ENCODE measurements at places on chromosomes 3 and 15. TPM values are rescaled to one million over a fixed set of nuclear protein-coding genes. Genes with fewer than 3 reads are reported as not detected.

- H3K27ac ChIP-seq = no peak overlapping the region
- H3K4me3 ChIP-seq = no peak overlapping the region
- DNase-seq = no peak
- H3K36me3 ChIP-seq = no peaks in the 10 kb centered on the region
These were observed 498.6 kb upstream of the ATP11B start for GRCh38 chr3:182294696-182295095.

DNA sequence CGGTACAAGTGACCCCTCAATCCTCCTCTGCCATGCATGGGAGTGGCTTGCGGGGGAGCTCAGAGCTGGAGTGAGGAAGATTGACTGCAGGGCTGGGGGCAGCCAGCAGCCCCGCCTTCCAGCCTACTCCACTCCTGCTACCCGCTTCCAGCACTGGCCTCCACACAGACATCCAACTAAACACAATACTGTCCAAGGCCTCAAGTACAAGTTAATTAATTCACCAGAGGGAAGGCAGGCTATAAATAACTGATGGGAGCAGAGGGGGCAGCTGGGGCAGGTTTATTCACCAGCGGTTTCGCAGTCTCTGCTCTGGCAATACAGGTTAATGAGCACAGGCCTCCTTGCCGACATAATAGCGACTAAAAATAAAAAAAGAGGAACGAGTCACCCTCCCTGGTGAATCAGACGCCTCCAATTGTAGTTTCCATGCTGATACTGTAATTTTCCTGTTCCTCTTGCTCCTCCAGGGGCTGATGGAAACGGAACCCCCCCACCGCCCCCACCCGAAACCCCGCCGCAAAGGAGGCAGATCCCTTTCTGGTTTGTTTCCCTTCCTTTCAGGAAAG lies 166.4 kb upstream of the TLE3 start:
- peak overlapping the region; percentile 48 for H3K27ac ChIP-seq
- no peak for DNase-seq
- peaks cover 17% of the 10 kb centered on the region for H3K4me1 ChIP-seq
- no peaks in the 10 kb centered on the region for H3K36me3 ChIP-seq
- no peak overlapping the region for H3K4me3 ChIP-seq

- peaks cover 9% of the 10 kb centered on the region for H3K27me3 ChIP-seq
- no peak for DNase-seq
- no peaks in the 10 kb centered on the region for H3K4me1 ChIP-seq
These were observed 29.2 kb upstream of the SV2B start for GRCh38 chr15:91070872-91071271.

DNA sequence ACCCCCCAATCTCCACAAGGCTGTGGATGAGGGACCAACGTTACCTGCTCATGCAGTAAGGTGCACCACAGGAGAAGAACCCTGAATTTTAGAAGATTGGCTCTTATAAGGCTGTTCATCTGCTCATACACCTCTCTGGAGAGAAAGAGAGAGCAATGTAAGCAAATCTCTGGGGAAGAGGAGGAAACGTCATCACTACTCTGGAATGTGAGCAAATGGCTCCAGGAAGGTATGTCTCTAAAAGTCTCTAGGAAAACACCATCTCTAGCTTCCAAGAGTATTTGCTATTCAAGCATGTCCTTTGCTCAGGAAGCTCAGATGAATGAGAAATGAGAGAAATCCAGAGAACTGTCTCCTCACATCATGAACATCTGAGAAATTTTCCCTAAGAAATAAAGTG lies 235.4 kb downstream of the TBL1XR1 start:
- no peak overlapping the region for H3K4me3 ChIP-seq
- no peak overlapping the region for H3K27ac ChIP-seq
- no peaks in the 10 kb centered on the region for H3K4me1 ChIP-seq
- no peaks in the 10 kb centered on the region for H3K27me3 ChIP-seq
- no peak for DNase-seq

DNA sequence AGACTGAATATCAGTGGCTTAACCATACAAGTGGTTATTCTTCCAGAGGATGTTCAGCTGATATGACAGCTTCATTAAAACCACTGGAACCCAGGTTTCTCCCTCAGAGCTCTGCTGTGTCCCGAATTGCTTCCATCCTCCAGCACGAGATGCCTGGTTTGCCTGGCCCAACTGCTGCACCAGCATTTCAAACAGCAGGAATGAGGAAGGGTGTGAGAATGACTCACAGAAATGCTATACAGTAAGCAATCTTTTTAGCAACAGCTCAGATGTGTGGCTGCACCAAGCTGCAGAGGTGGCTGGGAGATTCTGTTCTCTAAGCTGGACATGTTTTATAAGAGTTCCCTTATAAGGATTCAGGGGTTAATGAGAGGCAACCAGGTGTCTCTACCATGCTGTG lies 271.0 kb downstream of the GABRG3 start:
- H3K27me3 ChIP-seq = no peaks in the 10 kb centered on the region
- no peaks in the 10 kb centered on the region for H3K36me3 ChIP-seq
- no peak overlapping the region for H3K4me3 ChIP-seq
- no peak for DNase-seq
- no peak overlapping the region for H3K27ac ChIP-seq

GRCh38 chr3:27923349-27924068 lies 201.4 kb upstream of the EOMES start:
- no peaks in the 10 kb centered on the region for H3K27me3 ChIP-seq
- H3K4me3 ChIP-seq = no peak overlapping the region
- no peaks in the 10 kb centered on the region for H3K4me1 ChIP-seq
- DNase-seq = no peak

- H3K36me3 ChIP-seq = no peaks in the 10 kb centered on the region
- DNase-seq = no peak
- no peaks in the 10 kb centered on the region for H3K4me1 ChIP-seq
- H3K27ac ChIP-seq = no peak overlapping the region
These were observed 221.0 kb upstream of the TPM1 start for GRCh38 chr15:62821384-62822131.

GRCh38 chr15:26773917-26774316 lies 1.1 kb upstream of the GABRB3 start:
- no peak overlapping the region for H3K27ac ChIP-seq
- no peak for DNase-seq
- no peaks in the 10 kb centered on the region for H3K36me3 ChIP-seq
- H3K27me3 ChIP-seq = peaks cover 36% of the 10 kb centered on the region
- H3K4me3 ChIP-seq = no peak overlapping the region

- H3K4me1 ChIP-seq = no peaks in the 10 kb centered on the region
- H3K4me3 ChIP-seq = no peak overlapping the region
- H3K36me3 ChIP-seq = no peaks in the 10 kb centered on the region
- no peak overlapping the region for H3K27ac ChIP-seq
- no peak for DNase-seq
These were observed 216.1 kb downstream of the MTHFS start for GRCh38 chr15:79680720-79681119.

- H3K4me3 ChIP-seq = no peak overlapping the region
- no peaks in the 10 kb centered on the region for H3K36me3 ChIP-seq
- no peak overlapping the region for H3K27ac ChIP-seq
- H3K4me1 ChIP-seq = no peaks in the 10 kb centered on the region
- no peaks in the 10 kb centered on the region for H3K27me3 ChIP-seq
- no peak for DNase-seq
These were observed 133.8 kb upstream of the TMC3 start for GRCh38 chr15:81507831-81508230.

- no peak for DNase-seq
- H3K27me3 ChIP-seq = no peaks in the 10 kb centered on the region
- H3K27ac ChIP-seq = no peak overlapping the region
- no peaks in the 10 kb centered on the region for H3K36me3 ChIP-seq
- H3K4me1 ChIP-seq = peaks cover 4% of the 10 kb centered on the region
- no peak overlapping the region for H3K4me3 ChIP-seq
These were observed 175.8 kb downstream of the THSD4 start for GRCh38 chr15:71290881-71291635.

- DNase-seq = no peak
- no peaks in the 10 kb centered on the region for H3K4me1 ChIP-seq
- H3K4me3 ChIP-seq = no peak overlapping the region
These were observed 92.6 kb upstream of the PLSCR4 start for GRCh38 chr3:146343551-146343950.

- no peaks in the 10 kb centered on the region for H3K36me3 ChIP-seq
- no peak overlapping the region for H3K27ac ChIP-seq
- no peak overlapping the region for H3K4me3 ChIP-seq
- DNase-seq = no peak
These were observed 55.7 kb downstream of the EPHB1 start for GRCh38 chr3:134850761-134851160.

- H3K36me3 ChIP-seq = no peaks in the 10 kb centered on the region
- DNase-seq = peak; percentile 78
- H3K4me3 ChIP-seq = peak overlapping the region; percentile 14
These were observed 3.8 kb downstream of the VEPH1 start for GRCh38 chr3:157499342-157499963.

DNA sequence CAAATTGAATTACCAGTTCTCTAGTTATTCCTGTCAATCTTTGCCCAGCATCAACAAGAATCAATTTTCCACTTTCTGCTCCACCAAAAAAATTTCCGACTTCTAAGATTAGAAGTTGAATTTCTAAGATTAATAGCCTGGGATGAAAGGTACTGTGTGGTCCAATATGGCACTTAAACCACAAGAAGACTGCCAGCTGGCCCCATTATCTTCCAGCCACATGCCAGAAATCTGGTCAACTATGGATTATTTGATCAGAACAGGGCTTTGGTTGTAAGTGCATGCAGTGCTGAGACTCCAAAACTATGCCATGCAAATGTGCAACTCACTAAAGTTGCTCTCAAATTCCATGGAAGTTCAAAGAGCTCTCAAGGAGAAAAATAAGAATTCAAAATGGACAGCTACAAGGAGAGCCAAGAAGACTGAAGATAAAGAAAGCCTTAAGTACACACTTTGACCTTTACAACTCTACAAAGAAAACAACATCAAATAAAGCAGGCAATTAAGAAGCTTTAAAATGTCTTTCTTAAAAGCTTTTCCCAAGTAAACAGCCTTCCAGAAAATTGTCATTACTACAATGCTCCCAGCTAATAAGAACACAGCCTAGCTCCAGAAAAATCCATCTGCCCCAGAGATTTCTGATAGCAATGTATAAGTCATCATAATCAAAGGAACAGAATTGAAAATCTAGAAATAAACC lies 64.2 kb downstream of the ST3GAL6 start:
- peak; percentile 19 for DNase-seq
- no peaks in the 10 kb centered on the region for H3K36me3 ChIP-seq
- H3K4me1 ChIP-seq = peaks cover 3% of the 10 kb centered on the region
- no peaks in the 10 kb centered on the region for H3K27me3 ChIP-seq
- no peak overlapping the region for H3K27ac ChIP-seq

- peak within 1 kb of the TSS; percentile 69 for H3K4me3 ChIP-seq
- H3K27me3 ChIP-seq = peaks cover 55% of the 10 kb centered on the region
- H3K36me3 ChIP-seq = no peaks in the 10 kb centered on the region
- peaks cover 17% of the 10 kb centered on the region for H3K4me1 ChIP-seq
- peak; percentile 88 for DNase-seq
These were observed at the start of gene MESP1 for GRCh38 chr15:89750560-89751542. MESP1 (minus strand) TSS chr15:89751249; CDS start chr15:89751231, 18 bp downstream.

DNA sequence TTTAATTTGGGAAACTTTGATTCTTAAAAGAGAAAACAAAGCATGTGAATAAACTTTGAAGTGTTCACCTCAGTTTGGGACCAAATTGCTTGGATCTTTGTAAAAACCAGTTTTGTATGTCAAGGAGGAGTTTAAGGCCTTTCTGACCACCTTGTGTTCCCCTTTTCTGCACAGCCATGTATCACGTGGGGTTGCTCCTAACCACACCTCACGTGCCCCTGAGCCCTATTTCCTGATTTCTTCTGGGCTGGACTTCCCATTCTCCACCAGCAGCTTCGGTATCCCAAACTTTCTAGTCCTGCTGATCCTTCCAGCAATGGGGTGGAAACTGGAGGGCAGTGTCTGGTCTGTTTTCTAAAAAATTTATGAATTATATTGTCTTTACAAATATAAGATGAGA lies 76.4 kb upstream of the STT3B start:
- no peaks in the 10 kb centered on the region for H3K27me3 ChIP-seq
- no peaks in the 10 kb centered on the region for H3K36me3 ChIP-seq
- DNase-seq = no peak
- no peak overlapping the region for H3K27ac ChIP-seq

GRCh38 chr3:1903111-1903510 lies 195.6 kb upstream of the CNTN4 start:
- H3K4me3 ChIP-seq = no peak overlapping the region
- H3K4me1 ChIP-seq = no peaks in the 10 kb centered on the region
- no peak for DNase-seq
- no peaks in the 10 kb centered on the region for H3K27me3 ChIP-seq
- H3K27ac ChIP-seq = no peak overlapping the region

DNA sequence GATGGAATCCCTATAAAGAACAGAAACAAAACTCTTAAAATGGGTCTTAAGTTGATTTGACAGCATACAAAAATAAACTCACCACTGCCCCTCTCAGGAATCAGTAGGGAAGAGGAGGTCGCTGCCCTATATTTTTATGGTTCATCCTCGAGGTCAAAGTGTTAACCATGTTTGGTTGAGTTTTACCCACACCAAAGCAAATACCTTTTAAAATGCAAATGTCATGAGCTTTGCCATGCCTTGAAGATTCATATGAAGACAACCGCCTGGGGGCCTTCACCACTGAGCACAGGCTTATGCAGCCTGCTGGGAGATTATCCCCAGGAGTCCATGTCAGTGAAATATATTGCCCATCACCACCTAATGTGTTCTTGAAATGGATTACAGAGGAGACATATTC lies 66.1 kb downstream of the GLB1 start:
- no peak for DNase-seq
- H3K27ac ChIP-seq = no peak overlapping the region
- no peak overlapping the region for H3K4me3 ChIP-seq

GRCh38 chr3:159144891-159145290 lies 343.0 kb downstream of the MFSD1 start:
- DNase-seq = no peak
- no peaks in the 10 kb centered on the region for H3K4me1 ChIP-seq
- H3K4me3 ChIP-seq = no peak overlapping the region
- no peaks in the 10 kb centered on the region for H3K36me3 ChIP-seq
- H3K27ac ChIP-seq = no peak overlapping the region

DNA sequence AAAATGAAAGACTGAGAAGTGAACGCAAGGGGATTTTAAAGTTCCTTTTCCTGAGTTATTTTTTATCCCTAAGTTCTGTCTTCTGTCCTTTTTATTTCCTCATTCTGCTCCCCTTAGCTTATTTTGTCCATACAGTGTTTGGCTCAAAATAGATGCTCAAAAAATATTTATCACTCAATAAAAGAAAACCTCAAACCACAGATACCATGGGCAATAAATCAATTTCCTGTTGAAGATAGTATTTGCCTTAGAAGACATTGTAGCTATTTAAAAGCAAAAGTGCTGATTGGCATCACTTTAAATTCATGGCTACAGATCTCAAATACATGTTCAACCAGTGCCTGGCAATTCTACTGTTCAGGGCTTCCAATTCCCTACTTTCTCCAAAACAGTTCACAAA lies 316.5 kb upstream of the ADAMTS9 start:
- H3K4me3 ChIP-seq = no peak overlapping the region
- no peaks in the 10 kb centered on the region for H3K4me1 ChIP-seq
- no peaks in the 10 kb centered on the region for H3K36me3 ChIP-seq
- H3K27ac ChIP-seq = no peak overlapping the region

Gene ITIH1
- 0.61 TPM for polyA plus RNA-seq

Gene P2RY14
- polyA plus RNA-seq = 6.4 TPM

Gene MED12L
- polyA plus RNA-seq = 0.76 TPM

Gene GABRB3
- 4.0 TPM for polyA plus RNA-seq

Gene PLSCR5
- not detected for polyA plus RNA-seq

Gene CAPN3
- 16.5 TPM for polyA plus RNA-seq
